AG04449 (cell line): ENCODE measurements at places on chromosomes 5 and 9.

DNA sequence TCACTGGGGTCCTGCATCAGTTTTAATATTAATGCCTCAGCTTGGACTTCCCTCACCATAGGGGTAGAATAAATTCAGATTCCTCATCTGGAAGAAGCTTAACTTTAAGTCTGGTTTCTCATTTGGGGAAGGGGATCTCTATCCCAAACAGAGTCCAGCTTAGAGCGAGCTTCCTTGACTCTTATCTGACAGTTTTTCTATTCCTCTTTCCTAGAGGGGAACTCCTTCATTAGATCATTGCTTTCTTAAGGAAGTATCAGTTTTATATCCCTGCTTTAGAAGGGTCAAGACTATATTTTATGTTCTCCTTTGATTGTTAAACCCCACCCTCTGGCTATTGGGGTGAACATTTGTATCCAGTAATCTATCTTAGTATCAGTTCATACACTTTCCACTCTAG, 24.2 kb upstream of the CDC42SE2 start:
- no peak for DNase-seq

DNA sequence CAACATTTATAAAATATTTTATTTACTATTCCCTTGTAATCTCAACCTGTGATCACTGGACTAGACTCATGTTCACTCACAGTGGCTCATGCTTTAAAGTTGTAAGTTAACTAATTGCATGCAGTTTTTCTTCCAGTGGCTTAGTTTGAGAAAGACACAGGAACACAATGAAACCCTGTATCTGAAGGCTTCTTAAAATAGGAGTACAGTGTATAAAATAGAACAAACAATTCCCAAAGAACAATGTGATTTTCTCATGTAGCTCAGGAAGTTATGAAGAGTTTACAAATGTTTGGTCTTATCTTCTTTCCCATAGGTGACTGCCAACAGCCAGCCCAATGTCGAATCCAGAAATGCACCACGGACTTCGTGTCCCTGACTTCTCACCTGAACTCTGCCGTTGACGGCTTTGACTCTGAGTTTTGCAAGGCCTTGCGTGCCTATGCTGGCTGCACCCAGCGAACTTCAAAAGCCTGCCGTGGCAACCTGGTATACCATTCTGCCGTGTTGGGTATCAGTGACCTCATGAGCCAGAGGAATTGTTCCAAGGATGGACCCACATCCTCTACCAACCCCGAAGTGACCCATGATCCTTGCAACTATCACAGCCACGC, 5.9 kb downstream of the RGMB start:
- DNase-seq: no peak

- DNase-seq: no peak
These were observed 57.6 kb downstream of the SLF1 start for GRCh38 chr5:94675965-94676618.

DNA sequence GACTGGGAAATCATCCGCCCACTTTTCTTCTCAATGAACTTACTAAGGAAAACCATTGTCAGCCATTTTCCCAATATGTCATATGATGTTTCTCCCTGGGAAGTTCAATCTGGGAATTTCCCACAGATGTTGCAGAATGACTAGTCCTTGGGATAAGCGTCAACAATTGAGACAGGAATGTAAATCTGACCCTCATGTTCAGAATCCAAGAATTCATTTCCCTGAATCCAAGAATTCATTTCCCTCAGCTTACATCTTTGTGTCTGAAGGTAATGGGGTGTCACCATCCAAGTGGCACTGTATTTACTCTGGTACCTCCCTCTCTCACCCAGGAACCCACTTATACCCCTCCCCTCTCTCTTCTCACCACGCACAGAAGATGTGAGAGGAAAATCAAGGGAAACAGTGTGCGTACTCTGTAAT, 7.4 kb downstream of the KLF9 start:
- peak; percentile 93 for DNase-seq

DNA sequence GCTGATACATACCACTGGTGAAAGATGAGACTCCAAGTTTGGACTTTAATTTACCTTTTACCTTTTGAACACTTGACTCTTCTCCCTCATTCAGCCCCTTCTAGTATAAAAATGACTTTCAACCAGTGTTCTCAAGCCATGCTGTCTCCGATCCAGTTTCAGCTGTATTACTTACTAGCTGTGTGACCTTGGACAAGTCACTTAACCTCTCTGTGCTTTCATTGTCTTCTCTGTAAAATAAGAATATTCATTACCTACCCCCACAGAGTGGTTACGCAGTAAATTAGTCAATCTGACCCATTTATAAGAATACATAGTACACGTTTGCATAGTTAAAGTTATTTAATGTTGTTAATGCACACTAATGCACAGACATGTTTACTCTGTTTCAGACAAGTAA, 12.6 kb upstream of the CEMIP2 start:
- DNase-seq: no peak
